ENCODE measurements at places on chromosomes 2 and 18.
A peak's percentile ranks its signal among the peaks of the same experiment; 100 is the strongest.

DNA sequence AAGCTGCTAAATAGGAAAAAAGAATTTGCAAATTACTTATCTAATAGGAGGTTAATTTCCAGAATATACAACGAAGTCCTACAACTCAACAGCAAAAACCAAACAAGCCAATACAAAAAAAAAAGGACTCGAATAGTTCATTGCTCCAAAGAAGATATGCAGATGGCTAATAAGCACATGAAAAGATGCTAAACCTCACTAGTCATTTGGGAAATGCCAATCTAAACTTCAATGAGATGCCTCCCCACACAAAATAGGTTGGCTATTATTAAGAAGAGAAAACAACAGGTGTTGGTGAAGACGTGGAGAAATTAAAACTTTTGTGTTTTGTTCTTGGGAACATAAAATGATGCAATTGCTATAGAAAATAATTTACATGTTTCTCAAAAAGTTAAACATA is 1634.4 kb upstream of the DDX18 start:
- DNase-seq = no peak

DNA sequence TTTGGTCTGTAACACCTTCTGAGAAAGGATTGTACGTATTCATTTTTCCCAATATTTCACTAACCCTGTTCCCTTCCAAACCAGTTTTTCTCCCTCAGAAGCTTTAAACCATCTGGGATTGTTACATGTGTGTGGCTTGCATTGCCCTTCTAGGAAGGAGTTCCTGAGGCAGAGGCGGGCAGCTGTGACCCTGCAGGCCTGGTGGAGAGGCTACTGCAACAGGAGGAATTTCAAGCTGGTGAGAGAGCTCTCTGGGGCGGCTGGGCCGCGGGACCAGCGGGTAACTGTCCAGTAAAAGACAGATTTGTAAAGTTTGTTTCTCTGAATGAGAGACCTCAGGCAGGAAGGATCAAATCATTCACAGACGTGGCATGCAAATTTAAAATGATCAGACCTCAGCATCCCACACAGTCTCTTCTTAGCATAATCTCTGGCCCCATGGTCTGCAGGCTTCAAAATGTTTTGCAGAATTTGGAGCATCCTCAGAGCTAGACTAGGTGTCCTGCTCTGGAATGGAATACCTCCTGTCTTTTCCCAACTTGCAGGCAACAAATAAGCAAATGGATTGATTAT is 40.2 kb upstream of the GPR17 start:
- DNase-seq = no peak

DNA sequence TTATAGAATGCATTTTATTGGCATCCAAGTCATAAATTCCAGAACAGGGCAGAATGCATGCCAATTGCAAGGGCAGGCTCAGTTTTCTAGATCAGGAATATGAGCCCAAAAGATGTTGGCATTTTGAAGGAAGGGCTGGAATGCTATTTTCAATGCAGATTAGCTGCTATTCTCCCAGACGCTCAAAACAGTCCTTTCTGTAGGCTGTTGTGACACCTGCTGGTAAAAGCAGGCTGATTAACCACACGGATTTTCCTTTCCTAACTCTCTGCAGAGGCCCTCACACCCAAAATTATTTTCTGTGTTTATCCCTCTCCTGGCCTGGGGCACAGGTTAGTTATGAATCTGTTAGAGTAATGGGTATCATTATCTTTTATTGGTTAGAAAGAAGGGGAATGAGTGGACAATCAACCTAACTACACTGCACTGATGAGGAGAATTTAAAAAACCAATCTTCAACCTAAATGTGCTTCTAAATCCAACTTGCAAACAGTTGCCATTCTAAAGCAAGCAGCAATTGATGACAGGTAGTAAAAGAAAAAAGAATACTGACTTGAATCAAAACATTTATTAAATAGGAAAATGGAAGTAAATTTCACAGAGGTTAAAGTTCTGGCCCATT is 94.0 kb downstream of the PLA2R1 start:
- DNase-seq = peak; percentile 73

DNA sequence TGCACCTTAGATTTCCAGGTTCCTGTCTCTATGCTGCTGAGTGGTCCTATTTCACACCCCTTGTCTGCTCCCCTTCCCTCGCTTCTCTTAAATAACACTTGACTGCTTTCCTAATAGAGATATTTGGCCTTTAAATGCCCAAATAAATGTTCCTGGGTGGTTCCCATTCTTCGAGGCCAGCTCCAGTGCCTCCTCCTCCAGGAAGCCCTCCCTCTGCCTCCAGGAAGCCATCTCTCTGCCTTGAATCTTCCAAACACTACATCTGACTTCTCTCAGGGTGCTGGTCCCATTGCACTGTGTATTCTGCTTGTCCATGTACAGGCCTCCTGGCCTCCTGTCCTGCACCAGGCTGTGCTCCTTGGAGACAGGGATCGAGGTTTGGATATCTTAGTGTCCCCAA is 14.2 kb downstream of the EHD3 start:
- DNase-seq = no peak

DNA sequence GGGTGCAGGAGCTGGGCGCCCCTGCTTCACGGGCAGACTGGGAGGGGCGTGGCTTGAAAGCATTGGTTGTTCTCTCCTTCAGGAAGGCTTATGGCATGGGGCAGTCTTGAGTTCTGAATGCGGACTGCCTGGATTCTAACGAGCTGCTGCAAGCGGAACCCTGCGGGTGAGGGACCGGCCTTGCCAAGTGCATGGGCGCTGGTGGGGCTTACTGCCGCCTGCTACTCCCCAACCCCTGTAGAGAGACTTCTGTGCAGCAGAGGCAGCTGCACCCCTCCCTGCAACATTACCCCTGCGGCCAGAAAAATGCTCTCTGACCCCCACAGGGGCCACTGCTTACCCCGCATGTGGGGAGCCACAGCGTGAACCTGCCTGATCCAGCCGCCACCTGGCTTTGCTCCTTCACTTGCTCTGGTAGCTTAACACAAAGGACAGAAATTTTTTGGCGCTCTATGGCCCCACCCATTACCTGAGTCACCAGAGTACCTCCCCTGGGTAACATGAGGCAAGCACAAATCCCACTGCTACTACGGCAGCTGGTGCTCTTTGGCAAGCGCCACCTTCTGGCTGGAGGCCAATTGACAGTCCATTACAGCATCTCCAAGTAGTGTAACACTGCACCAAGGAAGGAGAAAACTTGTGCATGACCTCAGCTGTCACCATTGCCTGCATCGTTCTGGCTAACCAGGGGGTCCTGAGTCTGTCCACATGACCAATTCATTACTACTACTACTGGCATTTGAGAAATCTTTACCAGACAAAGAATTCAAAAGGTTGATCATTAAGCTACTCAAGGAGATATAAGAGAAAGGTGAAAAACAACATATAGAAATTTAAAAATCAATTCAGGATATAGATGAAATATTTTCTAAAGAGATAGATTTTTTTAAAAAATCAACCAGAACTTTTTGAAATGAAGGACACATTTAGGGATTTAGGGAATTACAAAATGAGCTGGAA is 35.4 kb downstream of the MYL12B start:
- DNase-seq = peak; percentile 99

DNA sequence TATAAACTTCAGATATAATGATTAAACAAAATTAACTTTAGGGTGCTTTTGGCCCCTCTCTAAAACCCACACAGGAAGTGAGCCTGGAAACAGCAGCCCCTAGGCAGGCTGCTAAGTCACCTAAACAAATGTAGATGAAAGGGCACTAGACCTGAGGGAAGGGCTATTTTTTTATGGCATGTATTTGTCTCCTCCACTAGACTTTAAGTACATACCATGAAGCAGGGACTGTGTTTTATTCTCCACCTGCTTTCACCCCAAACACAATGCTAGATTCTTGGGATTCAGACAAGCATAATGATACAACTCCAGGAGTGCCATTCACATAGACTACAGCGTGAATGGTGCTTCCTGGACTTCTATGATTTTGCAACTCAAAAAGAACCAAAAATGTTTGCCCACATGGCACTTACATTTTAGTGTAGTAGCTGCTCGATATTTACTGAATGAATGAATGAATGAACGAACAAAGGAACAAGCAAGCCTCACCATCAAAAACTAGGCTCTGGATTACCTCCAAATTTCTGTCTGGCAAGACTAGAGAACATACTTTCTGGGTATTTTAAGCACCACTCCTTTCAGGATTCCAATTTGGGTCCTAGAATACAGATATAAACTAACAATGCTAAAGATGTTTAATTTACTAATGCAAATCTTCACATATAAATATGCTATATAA is 10.1 kb downstream of the ATAD2B start:
- DNase-seq = peak; percentile 42

GRCh38 chr2:185417111-185417510 is 321.5 kb upstream of the FSIP2 start:
- no peak for DNase-seq

- DNase-seq = no peak
Observed at GRCh38 chr2:105257981-105258380, 16.4 kb downstream of the GPR45 start.

GRCh38 chr2:150432312-150432625 is 55.2 kb downstream of the RND3 start:
- DNase-seq = no peak

- peak; percentile 72 for DNase-seq
Observed at GRCh38 chr2:287471-287885, 413 bp downstream of the ALKAL2 start.

DNA sequence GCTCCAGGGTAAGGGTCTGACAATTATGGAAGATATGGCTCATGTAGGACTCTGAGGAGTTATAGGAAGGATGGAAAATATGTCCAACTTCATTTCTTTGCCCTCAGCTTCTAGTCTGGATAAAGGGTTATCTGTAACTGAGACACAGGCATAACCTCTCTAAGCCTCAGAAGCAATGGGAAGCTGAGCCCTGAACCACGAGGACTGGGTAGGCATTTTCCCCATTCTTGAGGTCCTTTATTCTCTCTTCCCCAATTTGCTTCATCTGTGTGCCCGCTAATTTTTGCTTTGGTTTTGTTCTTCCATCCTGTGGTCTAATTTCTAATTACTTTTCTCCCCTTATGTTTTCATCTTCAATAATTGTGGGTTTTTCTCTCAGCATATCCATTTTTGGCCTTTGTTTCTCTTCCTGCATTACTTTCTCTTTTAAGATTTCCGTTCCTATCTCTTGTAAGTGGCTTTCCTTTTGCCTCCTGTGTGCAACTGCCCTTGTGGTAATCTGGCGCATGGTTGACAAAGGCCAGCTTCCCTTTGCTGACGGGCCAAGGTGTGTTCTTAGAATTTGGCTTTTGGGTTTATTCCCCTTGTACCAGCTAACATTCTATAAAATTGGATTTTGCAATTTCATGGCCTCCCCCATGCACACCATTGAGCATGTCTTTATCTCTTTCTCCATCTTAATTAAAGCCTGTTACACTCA is 343.8 kb downstream of the TXNL1 start:
- DNase-seq = no peak

GRCh38 chr2:88125924-88126771 is 1.7 kb downstream of the FABP1 start:
- no peak for DNase-seq

DNA sequence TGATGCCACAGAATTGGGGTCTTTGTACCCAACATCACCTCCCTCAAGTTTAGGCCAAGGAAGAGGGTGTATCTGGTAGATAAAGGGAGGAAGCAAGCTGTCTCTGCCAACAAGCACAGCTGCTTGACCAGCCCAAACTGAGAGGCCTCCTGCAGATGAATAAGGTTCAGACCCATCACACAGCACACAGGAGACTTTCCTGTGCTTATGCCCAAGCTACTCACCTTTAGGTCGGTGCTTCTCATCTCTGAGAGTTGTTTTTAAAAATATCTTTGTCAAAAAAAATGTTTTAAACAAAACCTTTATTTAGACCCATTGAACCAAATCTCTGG is 24.7 kb upstream of the SP3 start:
- DNase-seq = no peak

- no peak for DNase-seq
Observed at GRCh38 chr2:199223791-199224190, 233.9 kb downstream of the SATB2 start.

- no peak for DNase-seq
Observed at GRCh38 chr2:197229509-197230443, 80.8 kb downstream of the ANKRD44 start.

DNA sequence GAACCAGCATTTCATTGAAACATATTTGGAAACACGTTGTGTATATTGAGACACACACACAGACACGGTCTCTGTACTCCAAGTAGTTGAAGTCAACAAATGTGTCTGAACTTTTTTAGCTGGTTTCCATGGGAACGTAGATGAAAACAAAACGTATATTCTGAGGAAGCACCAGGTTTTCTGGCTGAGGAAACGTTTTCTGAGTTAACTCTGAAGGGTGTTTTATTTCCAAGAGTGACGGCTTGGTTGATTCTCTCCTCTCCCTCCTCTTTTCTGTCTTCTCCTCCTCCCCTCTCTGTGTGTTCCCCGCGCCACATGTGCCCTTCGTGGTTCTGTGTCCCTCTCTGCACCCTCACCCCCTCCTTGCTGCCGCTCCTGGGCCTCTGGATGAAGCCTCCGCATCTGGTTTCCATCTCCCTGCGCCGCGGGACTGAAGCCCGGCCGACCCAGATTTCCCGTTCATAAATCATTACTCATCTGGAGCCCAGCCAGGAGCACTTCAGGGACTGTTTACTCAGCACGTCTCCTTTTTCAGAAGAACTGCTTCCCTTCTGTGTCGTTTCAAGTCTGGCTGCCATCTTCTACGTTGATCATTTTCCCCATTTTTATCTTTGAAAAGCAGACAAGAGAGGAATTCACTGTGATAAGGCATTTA is 122.7 kb downstream of the COL6A3 start:
- peak; percentile 45 for DNase-seq

- DNase-seq = peak; percentile 40
Observed at GRCh38 chr18:9615280-9615797, 980 bp upstream of the PPP4R1 start.

- DNase-seq = no peak
Observed at GRCh38 chr2:237118561-237119155, 33.0 kb downstream of the COPS8 start.

DNA sequence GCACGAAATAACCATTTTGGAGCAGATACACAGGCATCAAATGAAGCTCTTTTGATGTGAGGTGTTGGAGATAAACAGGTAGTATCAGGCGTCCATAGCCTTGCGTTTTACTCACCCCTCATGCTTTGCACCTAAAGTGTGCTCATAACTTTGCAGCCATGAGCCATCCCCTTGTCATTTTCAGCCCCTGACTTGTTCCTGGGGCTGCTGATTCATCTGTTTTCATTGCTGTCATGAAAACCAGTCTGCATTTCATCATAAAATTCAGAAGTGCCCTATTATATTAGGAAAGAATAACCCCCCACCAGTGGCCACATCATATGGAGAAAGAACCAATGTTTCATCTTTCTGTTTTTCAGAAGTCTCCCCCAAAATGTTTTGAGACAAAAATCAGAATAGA is 329.7 kb upstream of the NRP2 start:
- no peak for DNase-seq

- DNase-seq = peak; percentile 53
Observed at GRCh38 chr2:98893911-98894321, 42.1 kb downstream of the CRACDL start.
